ENCODE measurements at places on chromosomes 11 and 22. TPM values are rescaled to one million over a fixed set of nuclear protein-coding genes. Genes with fewer than 3 reads are reported as not detected.

DNA sequence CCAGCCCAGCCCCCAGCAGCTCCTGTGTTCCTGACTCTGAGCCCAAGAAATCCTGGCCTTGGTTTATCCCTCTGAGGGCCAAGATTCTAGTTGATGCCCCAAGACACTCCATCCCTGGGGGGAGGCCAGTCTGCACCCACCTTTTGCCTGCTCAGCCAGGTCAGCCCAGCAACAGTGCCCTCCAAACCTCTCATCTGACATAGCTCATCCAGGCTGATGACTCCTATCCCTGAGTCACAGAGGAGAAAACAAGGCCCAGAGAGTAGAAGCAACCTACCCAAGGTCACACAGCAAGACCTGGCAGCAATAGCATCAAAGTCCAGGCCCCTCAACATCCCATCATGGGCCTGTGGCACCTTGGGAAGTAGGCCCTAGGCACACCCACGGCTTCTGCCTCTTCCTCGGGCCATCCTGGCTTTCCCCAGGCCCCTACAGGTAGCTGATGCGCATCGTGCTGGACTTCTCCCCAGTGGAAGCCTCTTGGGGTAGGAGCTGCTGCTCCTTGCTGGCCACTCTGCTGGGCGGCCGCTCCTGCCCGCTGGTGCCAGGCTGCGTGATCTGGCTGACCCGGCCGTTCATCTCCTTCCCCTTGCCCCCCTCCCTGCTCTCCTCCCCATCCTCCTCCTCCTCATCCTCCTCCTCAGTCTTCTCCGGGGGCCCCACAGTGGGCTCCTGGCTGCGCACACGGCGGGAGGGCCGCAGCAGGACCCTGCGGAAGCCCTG, 6.0 kb downstream of the SSTR3 start:
- no peak for DNase-seq

EIF3L gene
- total RNA-seq, result 452 TPM

GRCh38 chr11:17606233-17607082, 59.4 kb downstream of the OTOG start:
- DNase-seq, result no peak

DNA sequence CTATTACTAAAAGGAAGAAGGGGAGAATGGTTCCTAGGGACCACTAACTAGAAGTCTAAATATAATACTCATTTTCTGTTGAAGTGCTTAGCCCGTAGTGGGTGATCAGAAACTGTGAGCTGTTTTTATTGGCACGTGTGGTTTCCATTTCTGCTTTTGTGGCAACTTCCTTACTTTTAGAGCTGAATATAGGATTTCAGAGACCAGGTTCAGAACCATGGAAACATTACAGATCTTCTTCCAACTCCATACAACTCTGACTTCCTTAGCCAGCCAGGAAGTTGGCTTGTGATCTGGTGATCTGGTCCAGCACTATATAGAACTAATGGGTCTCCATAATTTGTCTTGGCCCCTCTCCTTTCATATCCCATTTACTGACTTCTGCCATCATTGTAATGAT, 2.6 kb upstream of the ME3 start:
- DNase-seq, result no peak

DNA sequence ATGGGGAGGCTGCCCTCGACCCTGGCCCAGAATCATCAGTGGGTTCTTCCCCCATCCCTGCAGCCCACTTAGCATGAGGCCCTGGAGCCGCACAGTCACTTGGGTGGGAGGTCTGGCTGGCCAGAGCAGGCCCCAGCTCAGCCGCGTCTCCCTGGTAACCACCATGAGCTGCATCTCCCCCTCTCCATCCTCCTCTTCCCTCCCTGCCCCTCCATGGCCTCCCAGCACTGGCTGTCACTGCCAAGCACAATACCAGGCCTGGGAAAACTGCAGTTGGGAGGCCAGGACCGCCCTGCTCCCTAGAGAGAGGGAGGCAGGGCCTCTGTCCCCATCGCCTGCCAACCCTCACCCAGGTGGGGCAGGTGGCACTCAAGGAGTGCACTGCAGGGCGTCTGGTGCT, 8.0 kb downstream of the CSDC2 start:
- no peak for DNase-seq

- no peak for DNase-seq
Observed at GRCh38 chr11:4368286-4368685, at the start of gene OR52B4. OR52B4 (minus strand) TSS chr11:4368386; CDS start chr11:4368295, 91 bp downstream.

DNA sequence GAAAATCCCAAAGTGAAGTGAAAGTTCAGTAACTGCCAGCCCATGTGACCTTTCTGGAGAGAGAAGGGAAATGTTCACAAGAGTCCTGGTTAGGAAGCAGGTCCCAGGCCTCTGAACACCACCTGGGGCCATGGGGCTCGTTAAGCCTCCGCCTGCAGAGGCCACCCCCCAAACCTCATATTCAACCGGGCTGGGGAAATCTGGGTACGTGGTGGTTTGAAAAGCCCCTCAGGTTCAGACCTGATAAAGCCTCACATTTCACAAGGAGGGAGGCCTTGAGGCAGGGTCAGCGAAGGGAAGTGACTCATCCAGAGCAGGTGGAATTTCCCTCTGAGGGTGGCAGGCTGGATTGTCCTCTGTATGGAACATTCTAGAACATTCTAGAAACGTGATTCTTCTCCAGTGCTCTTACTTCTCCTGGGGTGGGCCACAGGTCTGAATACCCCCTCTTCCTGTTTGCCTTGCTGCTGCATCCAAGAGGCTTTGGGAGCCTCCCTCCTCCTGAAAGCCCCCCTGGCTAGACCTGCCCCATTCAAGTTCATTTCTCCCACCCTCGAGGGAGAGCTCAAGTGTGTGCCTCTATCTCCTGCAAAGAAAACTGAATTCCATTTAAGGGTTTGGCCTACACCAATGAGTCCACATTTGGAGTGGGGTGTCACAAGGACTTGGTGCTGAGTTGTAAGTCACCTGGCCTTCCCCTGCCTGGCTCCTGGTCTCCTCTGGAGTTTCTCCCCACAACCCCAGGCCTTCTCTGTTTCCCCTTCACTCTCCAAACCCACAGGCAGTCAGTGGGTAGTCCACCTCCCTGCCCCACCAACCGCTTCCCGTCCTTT, 6.3 kb downstream of the FXYD2 start:
- DNase-seq, result no peak

DNA sequence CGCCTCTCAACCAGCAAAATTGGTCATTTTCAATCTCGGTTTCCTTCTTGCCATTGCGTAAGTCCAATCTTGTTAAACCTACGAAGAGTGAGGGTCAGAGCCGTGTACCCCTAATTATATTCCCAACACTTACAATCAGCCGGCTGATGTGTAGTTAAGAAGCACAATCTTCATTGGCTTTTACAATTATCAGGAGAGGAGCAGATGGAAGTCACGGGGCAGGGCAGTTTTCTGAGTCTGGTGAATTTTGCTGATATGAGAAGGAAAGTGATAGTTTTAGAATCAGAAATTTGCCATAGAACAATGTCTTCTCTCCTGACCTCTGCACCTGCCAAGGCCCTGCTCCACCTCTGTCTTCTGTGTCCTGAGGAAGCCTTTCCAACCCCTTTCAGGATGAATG, 35.0 kb upstream of the ATXN10 start:
- no peak for DNase-seq

GRCh38 chr22:27218012-27218920, 560.9 kb downstream of the MIAT start:
- DNase-seq, result no peak

CRYBB1 gene
- total RNA-seq, result not detected

DNA sequence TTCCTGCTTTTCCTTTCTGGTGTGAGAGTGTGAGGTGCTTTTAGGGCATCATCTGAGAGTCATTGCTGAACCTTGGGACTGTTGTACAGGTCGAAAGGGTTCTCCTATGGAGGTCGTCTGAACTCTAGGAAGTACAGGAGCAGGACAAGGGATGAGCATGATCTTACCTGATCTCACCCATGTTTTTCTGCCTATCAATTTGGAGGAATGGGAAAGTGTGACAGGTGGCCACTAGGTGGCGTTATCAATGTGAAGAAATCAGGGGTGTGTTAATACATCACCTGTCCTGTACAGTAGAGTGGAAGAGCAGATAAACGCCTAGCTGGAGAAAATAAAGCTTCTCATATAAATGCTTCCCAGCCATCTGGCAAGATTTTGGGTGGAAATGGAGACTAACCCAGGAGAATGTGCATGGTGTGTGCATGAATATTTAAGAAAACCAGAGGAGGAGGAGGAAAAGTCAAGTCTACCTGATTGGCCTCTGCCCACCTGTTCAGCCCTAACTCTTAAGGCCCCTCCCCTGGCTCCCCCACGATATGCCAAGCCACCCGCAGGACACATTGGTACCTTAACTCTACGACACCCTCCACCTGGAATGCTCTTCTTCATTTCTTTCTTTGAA, 72.0 kb upstream of the NARS2 start:
- peak; percentile 72 for DNase-seq

MUC5AC gene
- total RNA-seq, result 1,253 TPM

SPECC1L gene
- 32.7 TPM for total RNA-seq

TMPRSS13 gene
- not detected for total RNA-seq

GRCh38 chr11:105108247-105108646, 31.3 kb downstream of the CARD18 start:
- DNase-seq, result no peak

GAB2 gene
- 2.2 TPM for total RNA-seq

PKDREJ gene
- under 0.01 TPM for total RNA-seq
